ENCODE measurements at places on chromosomes 16 and 17. TPM values are rescaled to one million over a fixed set of nuclear protein-coding genes. Genes with fewer than 3 reads are reported as not detected.
A peak's percentile ranks its signal among the peaks of the same experiment; 100 is the strongest.

Gene MPV17L
- 0.44 TPM for total RNA-seq

Gene CCL7
- 0.17 TPM for total RNA-seq

DNA sequence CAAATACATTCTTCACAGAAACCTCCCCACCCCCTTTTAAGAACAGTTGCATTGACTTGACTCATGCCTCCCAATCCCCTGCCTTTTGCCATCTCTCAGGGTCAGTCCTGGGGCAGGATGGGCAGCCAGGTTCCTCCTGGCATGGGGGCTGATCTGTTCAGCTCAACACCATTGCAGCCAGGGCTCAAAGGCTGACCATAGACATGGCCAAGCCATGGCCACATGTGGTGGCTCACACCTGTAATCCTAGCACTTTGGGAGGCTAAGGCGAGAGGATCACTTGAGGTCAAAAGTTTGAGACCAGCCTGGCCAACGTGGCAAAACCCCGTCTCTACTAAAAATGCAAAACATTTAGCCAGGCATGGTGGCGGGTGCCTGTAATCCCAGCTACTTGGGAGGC, 14.1 kb downstream of the ATP2C2 start:
- DNase-seq = no peak

- peak; percentile 98 for DNase-seq
These were observed 3.9 kb upstream of the WFIKKN1 start for GRCh38 chr16:626787-627453.

DNA sequence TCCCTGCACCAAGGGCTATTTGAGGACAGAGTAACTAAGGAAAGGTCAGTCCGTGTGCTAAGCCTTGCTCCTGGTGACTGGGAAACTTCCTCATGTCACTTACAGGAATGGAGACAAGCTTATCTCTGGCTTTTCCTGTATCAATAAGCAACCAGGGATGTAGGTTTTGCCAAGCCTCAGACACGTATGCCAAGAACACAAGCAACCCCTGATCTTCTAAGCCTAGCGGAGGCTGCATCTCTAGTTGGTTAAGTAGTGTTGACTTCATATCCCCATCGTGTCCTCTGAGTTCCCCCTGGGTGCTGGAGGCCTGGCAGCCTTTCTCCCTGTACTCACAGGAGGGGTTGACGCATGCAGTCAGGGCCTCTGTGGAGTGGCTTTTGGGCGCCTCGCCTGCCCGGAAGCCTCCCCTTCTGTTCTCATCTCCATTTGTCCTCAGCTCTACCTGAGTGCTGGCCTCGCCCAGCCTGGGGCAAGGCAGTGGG, 1.4 kb upstream of the C1QTNF1 start:
- DNase-seq = no peak
